ENCODE measurements at places on chromosomes 3 and 15.

DNA sequence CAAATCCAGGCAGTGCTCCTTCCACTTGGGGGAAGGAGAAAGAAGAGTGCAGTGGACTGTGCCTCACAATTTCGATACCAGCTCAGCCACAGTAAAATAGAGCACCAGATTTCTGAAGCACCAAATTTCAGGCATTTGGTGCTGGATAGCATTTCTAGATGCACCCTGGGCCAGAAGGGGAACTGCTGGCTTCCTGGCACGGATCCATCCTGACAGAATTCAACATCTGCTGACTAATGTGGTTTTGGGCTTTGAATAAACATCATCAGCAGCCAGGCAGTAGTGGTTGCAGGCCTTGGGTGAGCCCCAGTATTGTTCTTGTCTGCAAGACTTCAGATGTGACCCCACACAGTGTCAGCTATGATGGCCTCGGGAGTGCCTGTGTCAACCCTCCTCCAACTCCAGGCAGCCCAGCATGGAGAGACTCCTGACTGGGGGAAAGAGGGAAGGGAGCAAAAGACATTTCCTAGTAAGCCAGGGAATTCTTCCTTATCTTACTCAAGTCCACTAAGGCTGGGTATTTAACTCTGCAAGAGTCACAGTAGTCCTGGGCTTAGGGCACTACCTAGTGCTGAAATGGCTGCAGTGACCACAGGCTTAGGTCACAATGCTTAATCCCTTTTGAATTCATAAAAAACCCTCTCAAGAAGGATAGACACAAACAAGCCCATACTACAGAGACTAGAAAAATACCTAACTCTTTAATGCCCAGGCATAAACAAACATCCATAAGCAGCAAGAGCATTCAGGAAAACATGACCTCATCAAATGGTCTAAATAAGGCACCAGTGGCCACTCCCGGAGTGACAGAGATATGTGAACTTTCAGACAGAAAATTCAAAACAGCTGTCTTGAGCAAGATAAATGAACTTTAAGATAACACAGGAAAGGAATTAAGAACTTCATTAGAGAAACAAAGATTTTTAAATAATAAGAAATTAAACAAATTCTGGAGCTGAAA, 74.7 kb downstream of the SPATA16 start:
- DNase-seq, result no peak

DNA sequence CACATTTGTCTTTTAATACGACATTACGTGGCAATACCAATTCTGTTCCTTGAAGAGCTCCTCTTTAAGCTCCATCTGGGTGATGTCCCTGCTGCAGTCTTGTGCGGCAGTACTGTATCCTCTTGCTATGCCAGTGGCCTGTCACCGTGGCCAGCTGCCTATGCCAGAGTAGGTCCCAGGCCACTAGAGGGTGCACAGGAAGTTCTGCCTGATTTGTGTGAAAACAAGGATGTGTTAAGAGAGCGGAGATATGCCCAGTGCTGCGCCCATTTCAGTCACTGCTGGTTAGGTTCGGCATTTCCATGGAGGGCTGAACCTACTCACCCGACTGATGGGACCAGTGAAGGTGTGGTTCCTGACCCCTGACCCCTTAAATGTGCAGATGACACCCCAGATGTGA, 25.2 kb downstream of the NIPA1 start:
- DNase-seq, result no peak

GRCh38 chr15:96330064-96330449, 443 bp upstream of the NR2F2 start:
- peak; percentile 54 for DNase-seq

DNA sequence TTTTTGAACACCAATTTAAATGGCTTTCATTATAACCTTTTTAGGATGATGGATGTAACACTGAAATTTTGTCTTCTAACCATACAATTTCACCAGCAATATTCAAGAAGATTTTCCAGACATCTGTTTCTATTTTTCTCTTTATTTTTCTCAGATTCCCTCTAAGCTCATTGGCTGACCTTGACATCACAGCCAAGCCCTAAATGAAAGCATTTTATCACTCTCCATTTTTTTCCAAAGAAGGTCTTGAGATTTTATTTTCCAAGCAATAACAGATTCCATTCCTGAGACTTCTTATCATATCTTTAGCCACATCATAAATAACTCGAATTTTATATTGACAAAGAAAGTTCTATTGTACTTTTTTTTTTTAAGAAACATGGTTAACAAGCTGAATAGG, 392.6 kb upstream of the THBS1 start:
- no peak for DNase-seq

- DNase-seq, result no peak
Observed at GRCh38 chr3:123651449-123652341, 66.8 kb upstream of the HACD2 start.

DNA sequence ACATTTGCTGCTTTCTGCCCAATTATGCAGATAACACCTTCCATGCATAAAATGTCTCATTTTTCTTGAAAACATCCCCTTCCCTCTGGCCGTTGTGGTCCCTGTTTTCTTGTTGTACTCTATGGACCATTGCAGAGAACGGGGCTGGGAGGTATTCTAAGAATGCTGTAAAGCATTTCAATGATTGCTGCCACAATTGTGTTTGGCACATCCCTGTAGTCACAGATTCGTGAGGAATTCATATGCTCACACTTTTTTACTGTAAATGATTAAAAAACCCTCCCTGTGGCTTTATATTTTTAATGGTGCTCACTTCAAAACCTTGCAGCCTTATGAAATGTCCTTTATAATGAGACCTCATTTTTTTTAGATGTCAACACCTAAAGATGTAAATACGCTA, 207.2 kb upstream of the GBE1 start:
- no peak for DNase-seq

DNA sequence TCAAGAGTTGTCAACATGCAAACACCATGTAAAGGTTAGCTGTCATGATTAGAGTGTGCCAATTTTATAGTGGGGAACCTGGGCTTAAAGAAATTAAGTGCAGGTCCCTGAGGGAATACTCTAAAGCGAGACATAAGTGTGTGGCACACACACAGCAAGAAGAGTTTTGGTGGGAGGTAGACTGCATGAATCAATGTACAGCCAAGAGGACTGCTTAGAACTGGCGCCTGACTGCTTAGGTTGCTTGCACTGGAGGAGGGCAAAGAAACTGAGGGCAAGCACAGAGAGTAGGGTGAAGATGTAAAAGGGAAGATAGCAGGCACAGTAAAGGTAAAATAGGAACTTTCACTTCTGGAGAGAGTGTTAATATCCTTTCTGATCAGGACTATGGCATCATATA, 184.9 kb downstream of the SOX2 start:
- no peak for DNase-seq

DNA sequence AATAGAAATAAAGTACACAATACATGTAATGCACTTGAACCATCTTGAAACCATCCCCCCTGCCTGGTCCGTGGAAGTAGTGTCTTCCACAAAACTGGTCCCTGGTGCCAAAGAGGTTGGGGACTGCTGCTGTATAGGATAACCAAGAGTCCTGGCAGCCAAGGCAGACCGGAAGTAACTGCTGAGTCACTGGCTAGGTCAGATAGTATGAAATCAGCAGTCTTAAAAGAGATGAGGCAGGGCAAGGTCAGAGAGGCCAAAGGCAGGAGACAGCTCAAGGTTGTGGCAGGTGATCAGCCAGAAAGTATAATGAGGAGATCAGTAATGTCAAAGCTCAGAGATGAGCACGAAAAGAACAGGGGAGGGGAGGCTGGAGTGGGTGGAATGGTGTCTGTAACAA, 60.2 kb downstream of the MAP3K13 start:
- DNase-seq, result no peak

DNA sequence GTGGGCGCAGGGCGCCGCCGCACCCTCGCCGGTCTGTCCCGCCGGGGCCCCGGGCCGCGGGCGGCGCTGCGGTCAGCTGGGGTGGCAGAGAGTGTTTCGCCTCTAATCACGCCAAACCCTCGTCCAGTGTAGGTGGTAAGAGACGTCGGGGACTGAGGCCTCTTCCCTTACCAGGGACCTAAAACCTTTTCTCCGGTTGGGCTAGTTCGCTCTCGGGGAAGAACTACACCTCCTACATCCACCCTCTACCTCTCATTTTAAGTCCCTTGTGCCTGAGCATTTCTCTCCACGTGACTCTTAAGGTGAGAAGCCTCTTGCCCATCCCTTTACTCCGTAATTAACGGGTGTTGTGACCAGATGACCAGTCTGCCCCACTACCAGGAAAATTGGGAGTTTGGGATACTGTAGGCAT, 520 bp downstream of the TMEM42 start:
- DNase-seq, result no peak

DNA sequence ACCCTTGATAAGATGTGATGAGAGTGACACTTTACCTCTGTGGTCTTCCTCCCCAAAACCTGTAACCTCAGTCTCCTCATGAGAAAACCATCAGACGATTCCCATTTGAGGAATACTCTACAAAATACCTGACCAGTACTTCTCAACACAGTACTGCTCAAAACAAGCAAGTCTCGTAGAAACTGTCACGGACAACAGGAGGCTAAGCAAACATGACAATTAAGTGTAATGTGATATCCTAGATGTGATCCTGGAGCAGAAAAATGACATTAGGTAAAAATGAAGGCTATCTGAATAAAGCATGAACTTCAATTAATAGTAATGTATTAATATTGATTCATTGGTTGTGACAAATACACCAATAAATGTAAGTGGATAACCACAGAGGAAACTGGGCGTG, 113.6 kb downstream of the CACNA2D3 start:
- DNase-seq, result no peak

GRCh38 chr3:149023951-149024350, 32.6 kb downstream of the GYG1 start:
- DNase-seq, result no peak

GRCh38 chr3:52050571-52050970, 5.8 kb downstream of the DUSP7 start:
- no peak for DNase-seq

DNA sequence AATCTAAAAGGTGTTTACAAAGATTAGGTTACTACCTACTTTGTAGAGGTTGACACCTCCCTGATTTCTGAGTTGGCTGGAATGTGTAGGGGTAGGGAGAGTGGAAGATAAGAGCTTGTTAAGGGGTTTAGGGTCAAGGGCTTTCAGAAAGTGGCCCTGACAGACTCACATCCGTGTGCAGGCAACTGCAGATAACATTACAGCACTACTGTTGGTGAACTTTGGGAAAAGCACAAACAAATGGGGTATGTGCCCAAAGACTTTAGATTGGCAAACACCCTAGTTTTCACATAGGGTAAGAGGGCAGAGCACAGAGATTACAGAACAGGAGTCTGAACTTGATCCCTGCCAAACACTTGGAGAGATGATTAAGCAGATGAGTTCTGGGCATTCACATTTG, 375.7 kb downstream of the EPHB1 start:
- DNase-seq, result no peak

DNA sequence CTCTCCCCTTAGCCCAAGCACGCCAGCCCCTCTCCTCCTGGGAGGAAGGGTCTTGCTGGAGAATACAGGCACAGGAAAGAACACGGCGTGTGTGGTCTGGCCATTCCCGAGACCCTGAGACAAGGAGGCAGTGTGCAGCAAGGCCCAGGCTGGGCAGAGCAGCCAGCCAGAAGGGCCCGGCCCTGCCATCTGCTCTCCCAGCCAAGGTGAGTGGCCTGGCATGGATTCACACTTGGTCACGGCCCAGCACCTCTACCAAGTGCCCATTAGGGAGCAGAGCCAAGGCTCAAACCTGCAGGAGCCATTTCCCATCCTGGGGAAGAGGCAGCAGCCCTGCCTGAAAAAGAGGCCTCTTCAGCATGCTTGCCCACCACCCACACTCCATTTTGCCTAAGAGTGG, 28.6 kb downstream of the MEGF11 start:
- no peak for DNase-seq
